Right renal cortex interstitium (tissue), 3 donors: ENCODE measurements at places on chromosomes 3 and 15. TPM values are rescaled to one million over a fixed set of nuclear protein-coding genes. Genes with fewer than 3 reads are reported as not detected.
A peak's percentile ranks its signal among the peaks of the same experiment; 100 is the strongest.

DNA sequence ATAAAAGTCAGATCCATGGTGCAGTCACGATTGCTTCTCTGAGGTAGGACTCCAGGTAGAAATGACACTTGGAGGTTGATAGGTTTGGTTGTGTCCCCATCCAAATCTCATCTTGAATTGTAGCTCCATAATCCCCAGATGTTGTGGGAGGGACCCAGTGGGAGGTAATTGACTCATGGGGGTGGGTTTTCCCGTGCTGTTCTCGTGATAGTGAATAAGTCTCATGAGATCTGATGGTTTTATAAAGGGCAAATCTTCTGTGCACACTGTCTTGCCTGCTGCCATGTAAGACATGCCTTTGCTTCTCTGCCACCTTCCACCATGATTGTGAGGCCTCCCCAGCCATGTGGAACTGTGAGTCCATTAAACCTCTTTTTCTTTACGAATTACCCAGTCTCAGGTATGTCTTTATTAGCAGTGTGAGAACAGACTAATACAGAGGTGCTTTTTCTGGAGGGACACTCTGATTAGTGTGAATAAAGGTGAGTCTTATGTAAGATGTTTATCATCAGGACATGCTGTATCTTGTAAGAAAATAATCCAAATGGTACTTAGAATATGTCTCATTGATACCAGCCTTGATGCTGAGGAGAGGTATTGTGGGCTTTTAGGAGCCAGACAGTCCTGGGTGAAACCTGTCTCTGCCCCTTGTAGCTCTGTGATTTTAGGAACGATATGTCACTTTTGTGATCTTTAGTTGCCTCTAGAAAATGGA lies 43.0 kb downstream of the SLCO3A1 start:
- no peak for DNase-seq

Gene HGD
- polyA plus RNA-seq, result 93.1 TPM

DNA sequence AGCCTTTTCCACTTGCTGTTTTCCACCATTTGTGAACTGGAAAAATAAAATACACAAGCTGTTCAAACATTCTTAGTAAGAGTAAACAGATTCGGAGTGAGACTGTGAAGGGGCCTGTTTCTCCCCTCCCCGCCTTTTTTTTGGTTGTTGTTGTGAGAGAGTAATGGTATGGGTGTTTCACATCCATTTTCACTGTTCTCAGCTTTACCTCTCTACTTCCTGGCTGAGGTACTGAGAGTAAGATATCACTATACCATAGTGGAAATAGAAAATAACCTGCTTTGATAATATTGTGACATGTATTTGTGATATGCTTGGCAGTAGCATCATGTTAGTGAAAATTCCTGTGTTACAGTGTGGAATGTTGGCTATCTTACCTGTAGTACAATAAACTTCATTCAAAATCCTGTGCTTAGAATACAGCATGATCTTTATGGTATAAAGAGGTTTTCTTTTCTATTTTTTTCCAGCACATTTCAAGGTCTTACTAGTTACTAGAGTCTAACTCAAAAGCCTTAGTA lies 12.0 kb downstream of the CNTN4 start:
- DNase-seq, result no peak

- DNase-seq, result peak; percentile 38
These were observed 2.4 kb upstream of the CD96 start for GRCh38 chr3:111539351-111540331.

- no peak for DNase-seq
These were observed 16.1 kb upstream of the ATP8B4 start for GRCh38 chr15:50135031-50135551.

- DNase-seq, result no peak
These were observed 11.9 kb downstream of the RTP3 start for GRCh38 chr3:46509661-46510187.

- no peak for DNase-seq
These were observed 7.1 kb upstream of the TP63 start for GRCh38 chr3:189624130-189624529.

Gene SAMMSON
- 0.10 TPM for polyA plus RNA-seq

DNA sequence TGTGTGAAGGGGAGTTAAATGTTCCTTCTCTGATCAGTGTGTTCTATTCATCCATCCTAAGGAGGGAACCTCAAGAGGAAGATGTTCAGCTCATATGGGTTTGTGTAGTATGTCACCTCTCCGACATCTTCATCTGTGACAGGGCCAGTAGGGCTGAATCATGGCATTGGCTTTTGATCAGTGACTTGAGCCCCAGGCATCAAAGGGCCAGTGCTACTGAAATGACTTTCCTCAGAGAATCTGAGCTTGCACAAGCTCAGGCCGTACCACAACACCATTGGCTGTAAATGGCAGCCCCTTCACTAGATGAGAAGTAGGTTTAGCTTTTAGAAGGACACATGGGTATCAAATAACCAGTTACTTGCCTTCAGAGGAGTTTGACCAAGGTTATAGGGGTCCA lies 183.2 kb upstream of the NR2E3 start:
- DNase-seq, result no peak

Gene SNURF
- 39.6 TPM for polyA plus RNA-seq
